Stimulated activated CD8-positive, alpha-beta memory T cell treated with anti-CD3 and anti-CD28 coated beads, Interleukin-4, amount 100 ng/mL, for 1 hour (primary cell): ENCODE measurements at places on chromosomes 7 and 10.

DNA sequence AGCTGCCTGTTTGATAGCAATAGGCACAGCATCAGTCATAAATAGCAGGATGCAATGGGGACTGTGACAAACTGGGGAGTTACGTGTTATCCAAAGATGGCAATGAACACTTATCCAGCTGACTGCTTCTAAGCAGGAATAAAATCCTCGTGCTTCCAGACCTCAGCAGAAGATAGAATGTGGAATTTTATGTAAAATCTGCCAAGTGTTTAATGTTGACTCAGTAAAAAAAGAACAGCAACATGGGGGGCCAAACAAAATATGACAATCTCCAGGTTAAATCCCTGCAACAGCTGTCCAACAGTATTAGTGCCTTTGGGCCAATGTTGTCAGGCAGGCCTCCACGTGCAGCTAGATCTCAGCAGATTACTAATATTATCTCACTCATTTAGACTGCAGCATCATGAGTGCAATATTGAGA, 127.3 kb downstream of the SEMA3C start:
- no peak for DNase-seq

DNA sequence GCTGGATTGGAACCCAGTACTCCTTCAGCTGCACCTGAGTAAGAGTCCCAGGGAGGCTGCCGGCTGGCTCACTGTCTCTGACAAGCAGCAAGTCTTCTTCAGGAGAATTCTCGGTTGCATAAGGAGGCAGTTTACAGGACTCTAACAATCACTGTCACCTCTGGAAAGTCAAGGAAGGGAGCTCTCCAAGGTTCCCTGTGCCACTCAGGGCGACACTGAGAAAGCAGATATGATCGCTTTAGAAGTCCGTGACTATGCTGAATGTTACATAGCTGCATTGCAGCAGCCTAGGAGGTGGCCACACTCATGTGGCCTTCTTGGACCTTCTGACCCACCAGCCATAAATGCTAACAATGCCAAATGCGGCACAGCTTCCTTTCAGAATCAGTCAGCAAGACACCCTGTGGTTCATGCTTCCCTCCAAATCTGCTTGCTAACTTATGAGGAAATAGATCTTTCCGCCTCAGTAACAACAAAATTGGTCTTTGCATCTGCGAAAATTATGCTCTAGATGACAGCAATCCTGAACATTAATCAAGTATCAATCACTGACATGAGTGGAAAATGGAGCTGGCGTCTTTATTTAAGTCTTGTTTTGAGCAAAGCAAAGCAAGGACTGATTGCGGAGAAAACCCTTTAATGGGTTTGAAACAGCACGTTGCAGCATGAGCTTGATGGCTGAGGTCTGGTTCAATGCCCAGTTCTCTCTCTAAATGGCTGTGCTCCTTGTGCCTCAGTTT, 132.9 kb downstream of the ATXN7L1 start:
- no peak for DNase-seq

DNA sequence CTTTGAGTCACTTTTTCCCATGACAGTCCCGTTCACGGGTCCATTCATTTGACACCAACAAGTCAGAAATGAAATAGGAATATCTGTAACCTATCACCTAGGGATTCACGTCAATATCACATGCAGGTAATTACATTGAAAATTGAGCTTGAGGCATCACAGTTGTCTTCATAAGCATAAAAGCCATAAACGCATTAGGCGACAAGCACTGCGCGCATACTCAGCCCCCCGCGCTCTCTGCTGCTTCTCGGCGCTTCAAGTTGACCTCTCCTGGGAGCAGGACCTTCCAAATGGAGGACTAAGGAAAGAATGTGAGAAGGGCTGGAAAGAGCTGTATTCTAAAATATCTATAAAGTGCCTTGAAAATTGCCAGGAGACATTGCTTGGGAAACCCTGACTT, 130.5 kb upstream of the TNS3 start:
- no peak for DNase-seq

GRCh38 chr7:155839461-155839860, 27.2 kb upstream of the SHH start:
- DNase-seq = no peak

DNA sequence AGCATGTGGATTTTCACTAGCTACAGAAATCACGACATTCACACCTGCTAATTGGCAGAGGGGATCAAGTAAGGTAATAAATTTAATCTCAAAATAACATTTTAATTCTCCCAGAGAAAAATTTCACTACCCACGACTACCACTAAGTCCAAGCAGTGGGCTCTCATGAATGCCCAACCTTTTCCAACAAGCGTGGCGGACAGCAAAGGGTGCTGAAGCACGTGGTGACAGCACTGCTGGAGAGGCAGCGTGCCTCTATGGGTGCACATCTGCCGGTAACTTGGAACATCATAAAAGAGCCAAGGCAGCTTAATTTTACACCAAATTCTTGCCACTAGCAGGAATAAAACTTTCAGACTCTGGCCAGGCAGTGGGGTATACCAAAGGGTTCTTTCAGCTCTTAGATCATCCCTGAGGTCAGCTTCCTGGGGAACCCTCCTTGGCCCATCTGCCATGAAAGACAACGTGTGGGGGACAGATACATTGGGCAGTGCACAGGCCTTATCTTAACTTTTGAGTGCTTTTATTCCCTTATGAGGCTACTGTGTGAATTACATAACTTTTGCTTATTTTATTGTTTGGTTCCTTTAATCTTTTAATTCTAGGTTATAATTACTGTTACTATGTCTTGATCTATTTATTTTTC, 206.7 kb upstream of the KCTD7 start:
- no peak for DNase-seq

DNA sequence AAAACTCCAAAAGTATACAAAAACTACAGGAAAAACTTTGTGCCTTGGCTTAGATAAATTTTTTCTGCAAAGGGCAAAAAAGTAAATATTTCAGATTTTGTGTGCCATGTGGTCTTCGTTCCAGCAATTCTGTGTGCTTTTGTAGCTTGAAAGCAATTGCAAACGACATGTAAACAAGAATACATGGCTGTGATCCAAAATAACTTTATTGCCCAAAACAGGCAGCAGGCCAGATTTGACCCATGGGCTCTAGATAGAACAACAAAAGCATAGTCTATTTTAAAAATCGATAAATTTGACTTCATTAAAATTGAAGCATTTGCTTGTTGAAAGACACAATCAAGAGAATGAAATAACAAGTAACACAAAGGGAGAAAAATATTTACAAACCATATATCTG, 336.6 kb downstream of the HPSE2 start:
- DNase-seq = no peak

- DNase-seq = no peak
These were observed 63.6 kb downstream of the MARCHF5 start for GRCh38 chr10:92354587-92354986.

GRCh38 chr10:4953405-4953804, 9.8 kb upstream of the AKR1C1 start:
- no peak for DNase-seq

DNA sequence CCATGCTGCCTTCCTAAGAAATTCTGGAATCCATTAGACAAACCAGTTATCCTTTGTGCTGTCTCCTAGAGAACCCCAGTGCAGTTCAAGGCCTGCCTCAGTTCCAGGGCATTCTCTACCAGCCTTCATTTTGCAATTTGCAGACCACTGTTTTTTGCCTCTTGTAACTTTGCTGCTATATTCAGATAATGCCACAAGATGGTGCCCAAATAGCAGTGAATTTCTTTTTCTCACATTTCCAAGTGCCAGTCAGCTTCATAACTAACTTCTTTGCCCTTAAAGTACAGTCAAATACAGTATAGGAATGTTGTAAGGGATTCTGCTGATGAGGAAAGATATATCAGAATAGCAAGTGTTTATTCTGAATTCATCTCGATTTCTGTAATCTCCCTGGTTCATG, 25.2 kb downstream of the LOXL4 start:
- no peak for DNase-seq

GRCh38 chr7:141949021-141949420, 2.2 kb upstream of the CLEC5A start:
- no peak for DNase-seq

DNA sequence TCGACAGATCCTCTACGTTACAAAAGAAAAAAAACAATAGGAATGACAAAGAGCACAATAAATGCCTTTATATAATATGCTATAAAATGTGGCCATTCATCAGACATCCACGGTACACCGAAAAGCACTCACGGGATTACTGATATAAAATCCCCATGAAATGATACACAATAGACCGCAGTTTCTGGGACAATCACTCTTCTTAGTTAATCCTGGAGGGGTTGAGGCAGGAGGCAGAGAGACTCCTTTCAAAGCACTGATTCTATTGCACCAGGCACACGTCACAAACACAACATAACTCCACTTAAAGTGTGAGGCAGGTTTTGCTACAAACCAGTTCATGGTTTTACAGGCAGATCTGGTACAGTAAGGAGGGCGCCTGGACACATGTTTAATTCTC, 113.8 kb downstream of the FGFR2 start:
- no peak for DNase-seq

DNA sequence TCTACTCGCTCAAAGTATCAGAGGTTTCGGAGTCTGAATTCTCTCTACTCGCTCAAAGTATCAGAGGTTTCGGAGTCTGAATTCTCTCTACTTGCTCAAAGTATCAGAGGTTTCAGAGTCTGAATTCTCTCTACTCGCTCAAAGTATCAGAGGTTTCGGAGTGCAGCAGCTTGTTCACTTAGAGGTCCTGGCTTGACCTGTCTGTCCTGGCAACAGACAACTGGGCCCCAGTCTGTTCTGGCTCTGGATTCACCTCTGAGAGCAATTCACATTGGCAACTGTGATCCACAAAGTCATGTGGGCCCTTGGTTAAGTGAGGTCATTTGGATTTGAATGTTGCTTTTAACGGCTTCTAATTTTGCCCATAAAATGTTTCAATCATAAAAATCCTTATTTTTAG, 63.9 kb upstream of the ST8SIA6 start:
- no peak for DNase-seq

GRCh38 chr7:54796150-54796549, 37.1 kb upstream of the SEC61G start:
- DNase-seq = no peak

DNA sequence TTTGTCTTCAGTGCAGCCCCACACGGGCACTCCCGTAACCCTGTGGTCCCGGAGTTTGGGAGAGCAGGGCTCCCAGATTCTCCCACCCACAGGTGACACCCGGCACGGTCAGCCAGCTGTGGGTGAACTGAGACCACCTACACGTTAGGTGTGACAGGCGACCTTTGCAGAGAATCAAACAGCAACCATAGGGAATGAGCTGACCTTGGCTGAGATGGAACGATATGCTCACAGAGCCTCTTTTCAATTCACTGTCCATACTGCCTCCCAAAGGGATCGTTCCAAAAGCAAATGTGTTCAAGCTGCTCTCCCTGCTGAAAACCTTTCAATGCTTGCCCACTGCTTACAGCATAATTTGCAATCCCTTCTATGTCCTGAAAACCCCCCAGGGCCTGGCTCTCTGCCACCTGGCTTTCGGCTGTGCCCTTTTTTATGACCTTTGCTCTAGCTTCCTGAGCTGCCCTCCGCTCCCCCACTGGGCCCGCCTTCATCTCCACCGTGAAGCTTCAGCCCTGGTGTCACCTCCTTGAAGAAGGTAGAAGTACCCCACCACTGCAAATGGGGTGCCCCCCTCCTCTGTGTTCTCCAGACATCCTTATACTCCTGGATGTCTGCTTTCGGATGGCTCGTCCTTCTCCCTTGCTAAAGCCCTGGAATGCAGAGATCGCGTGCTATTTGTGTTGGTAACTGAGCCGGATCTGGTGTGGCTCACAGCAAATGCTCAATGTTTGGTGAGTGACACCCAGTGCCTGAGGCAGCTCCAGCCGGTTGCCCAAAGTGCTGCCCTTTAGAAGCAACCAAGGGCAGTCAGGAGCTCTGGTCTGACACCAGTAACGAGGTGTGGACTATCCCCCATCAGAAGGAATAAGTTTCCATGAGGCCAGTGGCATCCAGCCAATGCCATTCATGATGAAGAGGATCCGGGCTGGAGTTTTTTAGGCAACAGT, 90.4 kb downstream of the KIAA1549 start:
- no peak for DNase-seq

- no peak for DNase-seq
These were observed 7.4 kb downstream of the PRPS1L1 start for GRCh38 chr7:18020138-18020715.

- DNase-seq = no peak
These were observed 235.0 kb upstream of the IGFBP3 start for GRCh38 chr7:46156086-46156485.

GRCh38 chr7:150927157-150927955, 50.8 kb downstream of the KCNH2 start:
- no peak for DNase-seq

DNA sequence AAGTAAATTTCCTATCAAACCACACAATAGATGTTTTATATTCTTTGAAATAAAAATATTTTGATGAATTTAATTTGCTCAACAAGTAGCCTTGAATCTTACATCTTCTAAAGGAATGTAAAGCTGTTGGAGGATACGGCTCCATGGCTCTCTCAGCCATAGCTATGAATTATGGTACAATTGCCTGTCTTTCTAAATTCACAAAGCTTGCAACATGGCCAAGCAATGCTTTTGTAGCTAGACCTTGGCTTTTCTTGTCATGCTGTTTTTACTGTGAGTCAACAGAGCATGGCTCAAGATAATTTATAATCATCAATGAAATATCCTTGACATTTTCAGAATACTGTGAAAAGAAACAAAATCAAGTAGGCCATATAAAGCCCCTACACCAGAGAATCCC, 286.7 kb downstream of the CACNA2D1 start:
- DNase-seq = no peak

DNA sequence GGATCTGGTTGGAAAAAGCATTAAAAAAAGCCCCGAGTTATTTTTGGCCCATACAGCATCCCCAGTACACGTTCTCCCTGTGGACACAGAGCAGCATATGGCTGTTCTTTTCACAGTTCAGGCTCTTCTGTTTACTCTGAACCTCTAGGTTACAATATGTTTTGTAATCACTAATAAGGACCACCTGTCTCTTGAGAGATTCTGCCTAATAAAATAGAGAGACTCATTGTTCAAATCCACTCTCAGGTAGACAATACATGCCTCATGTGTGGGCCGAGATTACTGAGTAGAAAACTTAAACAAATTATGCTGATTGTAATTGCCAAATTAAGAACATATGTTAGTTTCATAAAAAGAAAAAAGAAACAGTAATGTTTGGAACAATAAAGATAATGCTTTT, 647.7 kb downstream of the GRM8 start:
- DNase-seq = no peak

DNA sequence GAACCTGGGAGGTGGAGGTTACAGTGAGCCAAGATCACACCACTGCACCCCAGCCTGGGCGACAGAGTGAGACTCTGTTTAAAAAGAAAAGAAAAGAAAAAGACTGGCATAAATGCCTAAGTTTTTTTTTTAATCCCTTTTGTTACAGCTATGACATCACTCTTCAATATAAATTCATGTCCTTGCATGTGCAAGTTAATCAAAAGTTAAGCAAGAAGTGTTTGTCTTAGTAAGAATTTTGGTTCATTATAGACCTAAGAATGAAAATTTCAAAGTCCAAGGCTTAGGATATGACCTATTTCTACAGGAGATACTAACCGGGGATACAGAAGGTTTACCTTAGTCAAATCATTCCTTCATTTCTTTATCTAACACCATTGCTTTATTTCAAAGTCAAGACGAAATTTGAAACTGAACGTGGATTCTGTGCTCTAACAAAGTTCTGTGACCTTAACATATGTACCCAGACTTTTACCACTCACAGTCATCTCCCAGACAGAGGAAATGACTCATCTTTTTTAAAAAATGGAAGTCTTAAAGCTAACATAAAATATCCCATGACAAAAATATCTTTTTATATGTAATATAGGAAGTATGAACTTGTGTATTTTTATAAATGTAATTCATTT, 29.3 kb upstream of the ITGB8 start:
- DNase-seq = no peak
